ENCODE measurements at places on chromosomes 3 and 15.

GRCh38 chr3:123044981-123045763, 17.6 kb upstream of the SEMA5B start:
- H3K36me3 ChIP-seq: no peaks in the 10 kb centered on the region
- DNase-seq: no peak
- no peak overlapping the region for H3K27ac ChIP-seq
- no peaks in the 10 kb centered on the region for H3K4me1 ChIP-seq
- H3K4me3 ChIP-seq: no peak overlapping the region
- peaks cover 2% of the 10 kb centered on the region for H3K27me3 ChIP-seq

DNA sequence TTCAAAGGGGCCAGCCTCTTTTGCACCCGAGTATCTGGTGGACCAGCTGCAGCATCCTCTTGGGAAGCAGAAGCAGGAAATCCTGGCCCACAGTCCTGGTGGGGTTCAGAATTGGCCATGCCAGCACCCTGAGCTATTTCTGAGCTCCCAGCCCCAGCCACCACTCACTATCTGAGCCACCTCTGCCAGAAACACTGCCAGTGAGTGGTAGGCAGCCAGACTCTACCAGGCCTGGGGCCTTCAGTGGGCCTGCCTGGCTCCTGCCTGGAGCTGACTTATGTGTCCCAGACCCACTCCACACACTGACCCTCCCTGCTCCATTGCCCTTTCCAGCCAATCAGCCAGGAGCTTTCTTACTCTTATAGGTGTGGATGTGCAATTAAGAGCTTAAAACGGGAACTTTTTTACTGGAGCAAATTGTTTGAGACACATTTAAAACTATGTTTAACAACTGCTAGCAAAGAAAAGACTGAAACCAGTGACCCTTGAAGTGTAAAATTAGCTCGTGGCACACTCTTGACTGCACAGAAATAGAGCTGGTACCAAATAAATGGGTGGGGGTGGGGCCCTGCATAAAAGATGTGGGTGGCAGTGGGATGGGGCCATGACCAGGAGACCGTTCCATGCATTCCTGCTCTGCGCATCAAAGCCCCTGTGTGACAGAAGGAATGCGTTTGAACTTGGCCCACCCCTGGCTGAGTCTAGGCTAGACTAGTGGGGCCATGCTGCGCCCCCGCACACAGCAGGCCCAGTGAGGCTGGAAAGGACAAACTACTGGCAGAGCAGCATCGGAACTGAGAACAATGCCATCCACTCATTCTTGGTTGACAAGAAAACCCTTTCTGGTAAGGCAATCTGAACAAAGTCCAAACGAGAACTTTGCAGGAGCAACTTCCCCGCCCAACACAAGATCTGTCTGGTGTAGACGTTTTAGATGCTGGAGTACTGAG, 48.0 kb downstream of the CTNNB1 start:
- DNase-seq: no peak
- peaks cover 24% of the 10 kb centered on the region for H3K4me1 ChIP-seq
- H3K36me3 ChIP-seq: peaks cover 8% of the 10 kb centered on the region
- H3K4me3 ChIP-seq: no peak overlapping the region
- H3K27me3 ChIP-seq: no peaks in the 10 kb centered on the region

DNA sequence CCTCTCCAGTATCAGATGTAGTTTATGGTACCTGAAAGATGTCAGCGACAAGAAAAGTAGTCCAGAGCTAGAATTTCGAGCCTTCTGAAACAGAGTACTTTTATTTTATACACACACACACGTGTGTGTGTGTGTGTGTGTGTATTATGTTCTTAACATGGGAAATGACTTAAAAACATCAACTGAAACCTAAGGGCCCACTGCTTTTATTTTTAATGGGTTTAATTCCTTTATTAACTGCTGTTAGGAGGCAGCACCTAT, 1.9 kb downstream of the TCF12 start:
- peak overlapping the region; percentile 83 for H3K4me3 ChIP-seq
- peaks cover 32% of the 10 kb centered on the region for H3K4me1 ChIP-seq
- no peak for DNase-seq
- H3K36me3 ChIP-seq: peaks cover 26% of the 10 kb centered on the region
- H3K27ac ChIP-seq: peak overlapping the region; percentile 92

- H3K4me3 ChIP-seq: no peak overlapping the region
- H3K27ac ChIP-seq: no peak overlapping the region
- no peaks in the 10 kb centered on the region for H3K27me3 ChIP-seq
- H3K36me3 ChIP-seq: peaks cover 1% of the 10 kb centered on the region
- no peak for DNase-seq
- no peaks in the 10 kb centered on the region for H3K4me1 ChIP-seq
These were observed 349.3 kb downstream of the ERC2 start for GRCh38 chr3:56118968-56119367.

DNA sequence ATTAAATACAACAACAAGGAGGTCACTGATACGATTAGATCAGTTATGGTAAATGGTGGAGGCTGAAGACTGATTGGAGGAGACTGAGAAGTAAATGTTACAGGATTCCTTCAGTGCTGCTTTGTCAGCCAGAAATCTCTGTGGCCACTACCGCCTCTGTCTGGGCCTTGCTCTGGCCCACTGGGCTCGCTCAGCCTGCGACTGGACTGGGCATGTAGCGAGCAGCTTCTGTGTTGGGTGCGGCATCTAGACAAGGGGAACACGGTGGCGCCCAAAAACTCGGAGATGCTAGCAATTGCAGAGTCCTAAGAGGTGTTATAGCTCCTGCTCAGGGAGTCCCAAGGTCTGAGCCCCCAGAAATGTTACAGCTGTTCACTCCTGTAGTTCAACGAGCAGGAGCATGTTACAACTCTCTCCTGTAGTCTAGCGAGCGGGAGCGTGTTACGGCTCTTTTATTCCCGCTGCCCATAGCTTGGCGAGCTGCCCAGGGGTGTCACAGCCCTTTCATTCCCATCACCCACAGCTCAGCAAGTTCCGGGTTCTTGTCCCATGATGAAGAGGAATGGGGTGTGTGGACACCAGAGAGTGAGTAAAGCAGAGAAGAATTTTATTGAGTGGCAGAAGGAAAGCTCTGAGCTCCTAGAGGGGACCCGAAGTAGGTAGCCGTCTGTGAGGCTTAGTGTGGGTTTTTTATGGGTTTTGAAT, 24.7 kb downstream of the SLC15A2 start:
- H3K4me3 ChIP-seq: no peak overlapping the region
- H3K27ac ChIP-seq: peak overlapping the region; percentile 77
- no peak for DNase-seq
- peaks cover 16% of the 10 kb centered on the region for H3K27me3 ChIP-seq
- peaks cover 34% of the 10 kb centered on the region for H3K4me1 ChIP-seq
- H3K36me3 ChIP-seq: no peaks in the 10 kb centered on the region

- no peak overlapping the region for H3K27ac ChIP-seq
- no peak overlapping the region for H3K4me3 ChIP-seq
- H3K36me3 ChIP-seq: no peaks in the 10 kb centered on the region
- H3K27me3 ChIP-seq: no peaks in the 10 kb centered on the region
- H3K4me1 ChIP-seq: peaks cover 17% of the 10 kb centered on the region
- DNase-seq: no peak
These were observed 293.7 kb upstream of the GADL1 start for GRCh38 chr3:31188112-31188511.

GRCh38 chr15:51727141-51727897, 10.1 kb downstream of the LYSMD2 start:
- no peaks in the 10 kb centered on the region for H3K36me3 ChIP-seq
- H3K27ac ChIP-seq: no peak overlapping the region
- H3K27me3 ChIP-seq: no peaks in the 10 kb centered on the region
- no peak for DNase-seq

DNA sequence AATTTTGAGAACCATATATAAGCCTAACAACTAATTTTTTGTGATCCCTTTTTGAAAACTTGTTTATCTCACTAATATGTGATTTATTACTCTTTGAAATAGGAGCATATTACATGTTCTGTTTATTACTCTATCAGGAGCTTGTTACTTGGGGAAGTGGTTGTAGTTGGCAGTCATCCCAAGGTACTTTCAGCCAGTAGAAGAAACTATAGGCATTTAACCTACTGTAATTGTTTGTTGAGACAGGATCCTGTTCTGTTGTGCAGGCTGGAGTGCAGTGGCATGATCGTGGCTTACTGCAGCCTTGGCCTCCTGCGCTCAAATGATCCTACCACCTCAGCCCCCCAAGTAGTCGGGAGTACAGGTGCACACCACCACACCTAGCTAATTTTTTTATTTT, 195.6 kb downstream of the TCF12 start:
- H3K27ac ChIP-seq: peak overlapping the region; percentile 25
- H3K27me3 ChIP-seq: no peaks in the 10 kb centered on the region
- H3K4me1 ChIP-seq: peaks cover 38% of the 10 kb centered on the region
- peaks cover 2% of the 10 kb centered on the region for H3K36me3 ChIP-seq
- no peak for DNase-seq
